ENCODE measurements at places on chromosomes 6 and 20. TPM values are rescaled to one million over a fixed set of nuclear protein-coding genes. Genes with fewer than 3 reads are reported as not detected.

DNA sequence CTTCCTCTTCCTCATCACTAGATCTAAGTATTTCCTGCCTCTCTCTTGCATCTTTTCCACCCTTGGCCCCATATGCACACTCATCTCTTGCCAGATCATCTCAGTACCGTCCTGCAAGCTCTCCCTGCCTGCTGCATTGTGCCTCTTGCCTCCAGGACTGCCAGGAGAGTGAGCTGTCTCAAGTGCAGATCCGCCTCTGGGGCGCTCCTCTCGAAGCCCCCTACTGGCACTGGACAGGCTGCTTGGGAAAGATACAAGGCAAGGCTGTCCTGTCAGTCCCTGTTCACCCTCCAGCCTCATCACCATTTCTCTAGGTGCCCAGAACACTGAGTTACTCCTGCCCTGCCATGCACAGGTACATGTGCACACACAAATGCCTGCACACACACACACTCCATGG lies 10.2 kb downstream of the SYNDIG1 start:
- DNase-seq = no peak

- DNase-seq = no peak
These were observed 272.1 kb upstream of the EYS start for GRCh38 chr6:65979120-65979519.

DNA sequence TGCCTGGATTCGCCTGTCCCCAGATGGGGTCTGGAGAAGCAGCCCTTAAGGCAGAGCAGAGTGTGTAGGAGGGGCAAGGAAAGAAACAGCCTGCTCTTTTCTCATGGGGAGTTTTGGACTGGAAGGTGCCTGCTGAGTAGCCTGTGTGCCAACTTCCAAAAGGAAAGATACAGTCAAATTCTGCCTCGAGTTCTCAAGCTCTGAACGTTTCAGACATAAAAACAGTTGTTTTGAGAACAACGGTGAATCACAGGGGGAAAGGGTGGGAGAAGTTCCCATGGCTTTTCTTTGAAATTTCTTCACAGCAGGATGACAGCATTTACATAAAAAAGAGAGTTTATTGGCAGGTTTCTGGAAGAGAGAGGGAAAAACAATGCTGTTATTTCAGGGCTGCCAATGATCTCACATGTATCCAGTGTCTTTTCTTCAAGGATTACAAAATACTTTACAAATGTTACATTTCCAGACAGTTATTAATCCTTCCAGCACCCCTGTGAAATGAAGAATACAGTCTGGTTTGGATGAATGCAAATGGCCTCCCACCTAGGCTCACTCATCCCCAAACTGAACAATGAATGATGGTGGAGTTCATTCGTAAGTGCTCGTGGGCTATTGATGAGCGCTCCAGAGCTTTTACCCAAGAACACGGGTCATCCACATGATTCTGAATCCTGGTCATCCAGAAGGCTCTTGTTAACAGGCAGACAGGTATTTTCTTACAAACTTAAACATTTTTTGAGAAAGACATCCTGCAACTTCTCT lies 33.8 kb upstream of the ECI2 start:
- DNase-seq = no peak

DNA sequence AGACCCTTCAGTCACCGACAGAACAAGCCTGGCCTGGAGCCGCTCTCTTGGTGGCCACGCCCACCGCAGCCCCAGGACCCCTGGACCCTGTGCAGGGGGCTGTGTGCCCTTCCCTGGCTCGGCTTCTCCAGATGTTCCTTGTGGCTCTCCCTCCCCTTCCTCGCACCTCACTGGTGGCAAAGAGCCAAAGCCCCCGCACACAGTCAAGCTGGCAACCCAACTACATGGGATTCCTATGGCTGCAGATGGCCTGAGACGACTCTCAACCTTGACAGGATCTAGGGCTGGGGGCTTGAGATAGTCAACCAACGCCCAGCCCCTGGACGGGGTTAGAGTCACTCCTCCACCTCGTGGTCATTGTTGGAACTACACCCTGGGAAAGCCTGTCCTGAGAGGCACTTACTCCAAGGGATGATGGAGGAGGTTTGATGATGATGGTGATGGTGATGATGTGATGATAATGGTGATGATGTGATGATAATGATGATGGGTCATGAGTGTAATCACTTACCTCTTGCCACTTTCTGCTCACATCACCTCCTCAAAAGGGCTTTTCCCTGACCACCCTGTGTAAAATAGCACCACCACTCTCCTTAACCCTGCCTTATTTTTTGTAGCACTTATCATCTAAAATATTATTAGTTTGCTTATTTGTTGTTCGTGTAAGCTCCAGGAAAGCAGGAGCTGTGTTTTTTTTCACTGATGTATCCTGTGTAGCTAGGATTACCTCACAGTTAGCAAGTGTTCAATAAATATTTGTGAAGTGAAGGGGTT lies 278.4 kb downstream of the LRFN2 start:
- DNase-seq = peak; percentile 15

GRCh38 chr6:143772116-143773086 lies 70.7 kb upstream of the LTV1 start:
- DNase-seq = peak; percentile 52

Gene DPPA5
- not detected for total RNA-seq

DNA sequence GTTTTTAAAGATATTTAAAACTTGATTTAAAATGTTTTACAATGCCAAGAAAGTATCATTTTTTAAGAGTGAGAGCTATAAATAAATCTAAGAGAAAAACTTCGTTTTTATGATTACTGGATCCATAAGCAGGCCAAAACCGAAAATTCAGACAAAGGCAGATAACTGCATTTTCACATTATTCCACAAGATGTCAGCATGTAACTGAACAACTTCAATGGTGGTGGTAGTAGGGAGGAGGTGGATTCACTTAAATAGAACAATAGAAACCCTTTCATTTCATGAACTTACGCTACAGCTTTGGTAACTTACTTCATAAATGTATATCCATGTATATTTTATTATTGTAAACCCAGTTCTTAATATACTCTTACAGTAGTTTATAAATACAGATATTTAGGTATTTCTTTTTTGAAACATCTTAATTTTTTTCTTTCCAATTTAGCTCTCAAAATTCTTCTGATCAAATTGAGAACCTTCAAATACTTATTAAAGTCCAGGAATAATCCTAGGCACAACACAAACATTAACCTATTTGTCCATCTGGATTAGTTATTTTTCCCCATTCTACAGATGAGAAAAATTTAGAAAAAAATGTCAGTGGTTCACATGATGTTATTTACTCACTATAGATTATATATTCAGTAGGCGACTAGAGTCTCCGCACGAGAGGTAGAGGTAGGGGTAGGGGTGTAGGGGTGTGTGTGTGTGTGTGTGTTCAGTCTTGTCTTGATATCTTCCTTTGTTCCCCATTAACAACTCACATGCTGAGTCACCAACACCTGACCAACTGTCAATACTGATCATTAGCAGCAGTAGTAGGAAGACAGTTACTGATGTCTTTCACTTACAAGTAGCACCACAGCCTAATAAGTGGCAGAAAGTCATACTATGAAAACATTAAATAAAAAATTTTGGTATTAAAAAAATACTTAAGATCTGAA lies 111.5 kb downstream of the ARHGAP18 start:
- DNase-seq = no peak

DNA sequence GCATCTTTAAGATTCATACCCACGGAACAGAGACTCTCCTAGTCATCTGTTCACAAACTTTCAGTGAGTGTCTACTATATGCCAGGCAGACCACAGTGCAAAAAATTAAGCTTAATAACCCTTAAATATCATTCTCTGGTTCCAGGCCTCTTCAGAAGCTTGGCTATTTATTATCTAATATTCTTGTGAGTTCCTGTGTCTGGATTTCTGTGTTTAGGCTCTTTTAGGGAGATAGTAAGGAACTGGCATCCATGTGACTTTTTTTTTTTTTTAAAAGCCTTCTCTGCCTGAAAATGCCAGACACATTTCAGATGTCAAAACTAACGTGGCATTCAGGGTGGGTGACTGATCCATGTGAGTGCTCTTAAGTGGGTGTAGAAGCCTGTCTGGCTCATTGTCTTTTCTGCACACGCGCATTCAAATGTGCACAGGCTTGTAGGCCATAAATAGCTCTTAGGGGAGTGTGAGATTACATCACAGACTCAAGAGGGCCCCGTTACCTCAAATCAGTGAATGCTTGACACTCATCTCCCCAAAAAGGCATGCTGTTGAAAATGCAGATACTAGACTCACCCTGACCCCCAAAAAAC lies 141.9 kb downstream of the GMPR start:
- DNase-seq = no peak

DNA sequence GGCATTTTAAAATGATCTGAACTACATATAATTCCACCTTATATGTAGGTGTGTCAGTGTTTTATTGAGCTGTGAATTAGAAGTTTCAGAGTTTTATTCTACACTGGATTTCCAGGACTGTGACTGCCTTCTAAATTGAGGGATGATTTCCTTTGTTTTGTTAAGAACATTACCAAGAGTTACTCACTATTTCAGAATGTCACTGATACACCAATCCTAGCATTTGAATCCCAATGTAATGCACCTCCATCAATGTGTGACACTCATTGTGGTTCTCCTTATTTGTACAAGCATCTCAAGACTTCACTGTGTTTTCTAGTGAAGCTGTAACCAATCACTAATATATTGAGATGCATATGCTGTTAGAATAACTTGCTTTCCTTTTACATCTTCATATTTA lies 86.8 kb downstream of the PLCB1 start:
- DNase-seq = no peak

GRCh38 chr6:97656236-97656635 lies 373.2 kb upstream of the MMS22L start:
- DNase-seq = no peak

GRCh38 chr6:29597184-29597583 lies 12.3 kb downstream of the OR2H2 start:
- DNase-seq = no peak
